ENCODE measurements at places on chromosomes 2 and 18.

- DNase-seq = peak; percentile 48
Measured at GRCh38 chr2:60560734-60561644, 7.5 kb upstream of the BCL11A start.

DNA sequence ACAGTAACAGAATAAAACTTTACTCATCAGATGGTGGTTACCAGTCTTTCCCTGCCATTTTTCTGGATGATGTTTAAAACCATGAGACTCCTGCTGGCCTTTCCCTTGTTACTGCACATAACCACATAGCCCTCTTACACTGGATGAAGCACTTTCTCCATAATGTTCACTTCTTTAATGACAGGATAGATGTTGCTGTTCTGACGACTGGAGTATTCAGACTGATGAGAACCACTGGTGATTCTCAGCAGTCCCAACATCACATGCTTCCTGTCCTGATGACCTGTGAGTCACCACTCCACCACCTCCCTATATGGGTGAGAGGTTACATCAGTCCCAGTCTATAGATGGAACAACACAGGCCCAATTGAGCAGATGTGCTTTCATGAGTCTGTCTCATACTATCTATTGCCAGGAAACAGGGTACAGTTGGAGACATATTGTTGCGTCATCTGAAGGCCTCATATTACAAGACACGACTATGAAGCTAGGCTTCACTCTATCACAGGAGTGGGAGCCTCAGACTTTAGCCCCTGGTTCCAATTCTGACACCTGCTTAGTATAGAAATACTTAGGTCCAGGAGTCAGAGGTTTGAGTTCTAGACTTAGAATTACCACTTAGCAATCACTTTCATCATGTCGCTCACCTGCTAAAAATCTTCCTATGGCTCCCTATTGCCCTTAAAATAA lies 145.7 kb upstream of the KLF7 start:
- DNase-seq = no peak

DNA sequence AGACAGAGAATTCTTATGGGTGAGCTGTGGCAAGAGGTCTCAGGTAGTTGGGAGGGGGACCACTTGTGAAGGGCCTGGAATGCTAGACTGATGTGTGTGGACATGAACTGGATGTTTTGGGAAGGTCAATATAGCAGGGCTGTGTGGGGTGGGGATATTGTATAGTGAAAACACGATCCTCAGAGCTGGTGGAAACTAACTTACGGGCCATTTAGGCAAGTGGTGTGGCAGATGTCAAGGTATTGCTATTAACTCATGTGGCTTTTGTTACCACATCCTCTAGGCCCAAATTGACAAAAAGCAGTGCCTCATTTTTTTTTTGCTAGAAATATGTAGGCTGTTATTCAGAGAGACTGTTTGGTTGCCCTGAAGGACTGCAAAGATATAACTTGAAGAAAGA lies 8.0 kb upstream of the GALNT1 start:
- DNase-seq = no peak

- DNase-seq = peak; percentile 59
Measured at GRCh38 chr18:49500201-49500921, 13.3 kb upstream of the C18orf32 start.

DNA sequence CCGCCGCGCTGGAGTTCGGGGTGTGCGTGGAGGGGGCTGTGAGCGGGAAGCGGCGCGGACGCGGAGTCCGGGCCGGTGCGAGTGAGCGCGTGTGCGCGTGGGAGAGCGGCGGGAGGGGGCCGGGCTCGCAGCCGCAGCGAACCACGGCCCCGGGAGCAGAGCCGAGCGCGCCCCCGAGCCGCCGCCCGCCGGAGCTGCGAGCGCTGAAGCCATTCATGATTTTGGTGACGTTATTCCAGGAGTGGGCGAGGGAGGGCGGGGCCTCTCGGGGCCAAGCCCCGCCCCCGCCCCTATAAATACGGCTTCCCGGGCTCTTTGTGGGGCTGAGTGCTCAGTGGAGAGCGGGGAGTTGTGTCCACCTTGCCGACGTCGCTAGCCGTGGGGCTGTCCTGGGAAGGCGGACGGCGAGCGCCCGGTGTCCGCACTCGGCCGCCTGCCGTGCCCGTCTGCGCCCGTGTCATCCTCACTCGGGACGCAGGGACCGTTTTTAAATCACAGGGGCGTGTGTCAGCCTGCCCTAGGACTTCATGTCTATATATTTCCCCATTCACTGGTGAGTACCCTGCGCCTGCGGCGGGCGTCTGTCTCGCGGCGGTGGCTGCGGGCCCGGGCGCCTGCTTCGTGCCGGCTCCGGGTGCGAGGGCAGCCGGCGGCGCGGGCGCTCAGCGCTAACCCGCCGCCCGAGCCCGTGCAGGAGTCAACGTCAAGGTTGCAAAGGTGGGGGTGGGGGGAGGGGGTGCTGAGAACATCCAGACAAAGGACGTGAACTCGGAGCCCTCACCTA lies at the start of gene LBH:
Gene LBH, plus strand, starts transcription at position 323 of the 784 bp plus-strand sequence. Its CDS starts 205 bp downstream, at position 528.
- peak; percentile 95 for DNase-seq

- no peak for DNase-seq
Measured at GRCh38 chr2:64201151-64201550, 56.9 kb upstream of the PELI1 start.

GRCh38 chr2:60385648-60386047 lies 167.8 kb downstream of the BCL11A start:
- DNase-seq = no peak

DNA sequence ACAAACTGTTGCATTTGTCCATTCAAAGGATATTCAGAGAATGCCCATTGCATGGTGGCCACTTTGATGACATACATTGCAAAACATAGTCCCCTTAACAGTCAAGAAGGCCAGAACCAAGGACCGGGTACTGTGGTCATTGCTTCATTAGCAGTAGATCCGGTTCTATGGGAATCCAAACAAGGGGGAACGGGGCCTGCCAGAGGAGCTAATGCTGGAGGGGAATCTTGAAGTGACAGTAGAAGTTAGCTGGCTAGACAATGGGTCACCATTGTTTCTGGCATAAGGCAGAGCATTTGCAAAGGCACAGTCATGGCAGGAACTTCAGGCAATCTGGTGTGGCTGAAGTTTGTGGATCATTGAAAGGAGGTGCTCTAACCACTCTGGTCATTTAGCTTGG lies 279.7 kb downstream of the SS18 start:
- no peak for DNase-seq

- DNase-seq = peak; percentile 26
Measured at GRCh38 chr2:159936471-159936870, 125.9 kb downstream of the PLA2R1 start.

DNA sequence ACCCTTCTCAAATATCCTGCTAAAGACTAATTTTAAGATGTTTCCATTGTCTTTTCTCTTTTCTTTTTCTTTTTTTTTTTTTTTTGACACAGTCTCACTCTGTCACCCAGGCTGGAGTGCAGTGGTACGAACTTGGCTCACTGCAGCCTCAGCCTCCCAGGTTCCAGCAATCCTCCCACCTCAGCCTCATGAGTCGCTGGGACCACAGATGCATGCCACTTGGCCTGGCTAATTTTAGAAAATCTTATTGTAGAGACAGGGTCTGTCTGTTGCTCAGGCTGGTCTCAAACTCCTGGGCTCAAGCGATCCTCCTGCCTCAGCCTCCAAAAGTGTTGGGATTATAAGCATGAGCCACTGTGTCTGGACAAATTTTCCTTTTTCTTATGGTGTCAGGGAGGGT lies 167.5 kb downstream of the MCFD2 start:
- DNase-seq = no peak

DNA sequence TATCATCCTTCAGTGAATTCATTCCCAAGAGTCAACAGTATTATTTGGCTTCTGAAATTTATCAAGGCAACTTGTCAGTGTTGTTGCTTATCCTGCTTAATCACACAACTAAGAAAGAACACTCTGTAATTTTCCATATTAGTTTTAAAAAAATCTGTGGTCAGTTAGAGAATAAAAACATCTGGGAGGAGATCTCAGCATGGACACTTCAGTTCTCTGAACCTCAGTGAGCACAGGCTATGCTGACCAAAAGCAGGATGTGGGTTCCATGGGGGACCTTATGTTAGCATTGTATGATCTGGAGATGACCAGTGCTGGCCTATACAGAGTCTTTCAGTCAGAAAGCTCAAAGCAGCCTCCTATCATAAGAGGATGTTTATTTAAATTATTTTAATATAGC lies 79.1 kb upstream of the KLHL14 start:
- no peak for DNase-seq

DNA sequence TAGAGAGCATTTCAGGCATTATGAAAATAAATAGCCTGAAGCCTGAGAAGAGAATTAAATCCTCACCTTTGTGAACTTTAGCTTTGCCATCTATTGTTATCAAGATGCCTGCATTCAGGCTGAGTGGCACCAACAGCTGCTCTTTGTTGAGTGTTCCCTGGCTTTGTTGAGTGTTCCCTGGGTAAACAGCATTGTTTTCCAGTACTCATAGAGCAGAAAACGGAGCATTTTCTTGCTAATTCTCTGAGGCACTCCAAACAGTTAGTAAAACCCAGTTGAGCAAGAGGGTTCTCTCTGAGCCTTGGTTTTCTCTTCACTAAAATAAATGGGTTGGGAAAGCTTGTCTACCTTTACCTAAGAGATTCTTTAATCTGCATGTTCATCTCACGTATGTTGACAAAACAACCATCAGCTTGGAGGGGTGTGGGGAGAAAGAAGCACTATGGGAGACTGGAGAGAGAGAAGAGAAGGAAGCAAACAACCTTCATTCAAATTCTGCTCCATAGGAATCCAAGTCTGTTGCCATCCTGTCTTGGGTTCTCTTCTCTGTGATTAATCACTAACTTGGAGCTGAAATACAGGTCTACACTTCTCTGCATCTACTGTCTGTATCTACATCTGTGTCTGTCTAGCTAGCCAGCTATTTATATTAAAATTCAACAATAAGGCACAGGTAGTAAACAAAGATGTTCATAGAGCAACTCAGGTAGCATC lies 567.0 kb upstream of the SOX11 start:
- peak; percentile 71 for DNase-seq

DNA sequence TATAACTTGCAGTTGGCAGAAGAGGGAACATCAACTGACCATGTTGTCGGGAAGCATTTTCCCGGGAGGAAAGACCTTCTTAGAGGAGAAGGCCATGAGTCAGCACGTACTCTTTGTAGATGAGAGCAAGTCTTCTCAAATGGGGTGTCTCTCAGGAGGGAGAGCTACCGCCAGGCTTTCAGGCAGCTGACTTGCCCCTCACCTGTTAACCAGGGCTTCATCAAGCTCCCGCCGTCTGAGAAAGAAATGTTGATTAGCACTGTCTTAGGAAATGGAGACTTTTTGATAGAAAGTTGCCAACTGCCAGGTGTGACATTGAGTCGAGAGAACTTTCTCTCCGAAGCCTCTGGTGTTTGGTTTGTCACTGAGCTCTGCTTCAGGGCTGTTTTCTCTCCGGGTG lies 196.1 kb downstream of the ZNF407 start:
- peak; percentile 18 for DNase-seq

GRCh38 chr2:77567723-77568122 lies 45.5 kb upstream of the LRRTM4 start:
- no peak for DNase-seq

- no peak for DNase-seq
Measured at GRCh38 chr2:219183151-219183772, 5.2 kb downstream of the RETREG2 start.

GRCh38 chr2:230758566-230759480 lies 46.2 kb downstream of the CAB39 start:
- DNase-seq = no peak

DNA sequence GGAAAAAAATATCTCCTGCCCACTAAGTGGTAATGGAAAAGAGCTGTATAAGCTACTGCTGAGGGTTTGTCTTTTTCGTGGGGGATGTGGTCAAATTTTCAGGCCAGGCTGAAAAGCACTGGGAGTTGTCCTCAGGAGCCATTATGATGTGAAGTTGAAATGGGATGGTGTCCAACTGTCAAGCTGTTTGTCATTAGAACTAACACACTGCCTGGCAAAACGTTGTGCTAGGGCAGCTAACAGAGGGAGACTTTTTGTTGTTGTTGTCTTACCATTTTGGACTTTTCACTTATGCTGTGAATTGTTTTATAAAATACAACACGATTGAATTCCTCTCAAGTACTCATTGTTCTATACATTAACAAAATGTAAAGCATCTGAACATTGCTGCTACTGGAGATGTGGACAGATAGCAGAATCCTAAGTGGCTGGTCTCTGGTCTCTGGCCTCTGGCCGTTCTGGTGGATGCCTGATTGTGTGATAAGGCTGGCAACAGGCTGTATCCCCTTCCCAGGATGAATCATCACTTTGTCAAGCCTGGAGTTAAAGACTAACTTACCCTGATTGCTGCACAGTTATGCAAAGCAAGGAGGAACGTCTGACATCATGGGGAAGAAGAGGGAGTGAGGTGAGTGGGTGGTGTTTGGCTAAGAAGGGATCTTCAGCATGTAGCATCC lies 2.3 kb downstream of the MYO1B start:
- peak; percentile 86 for DNase-seq

DNA sequence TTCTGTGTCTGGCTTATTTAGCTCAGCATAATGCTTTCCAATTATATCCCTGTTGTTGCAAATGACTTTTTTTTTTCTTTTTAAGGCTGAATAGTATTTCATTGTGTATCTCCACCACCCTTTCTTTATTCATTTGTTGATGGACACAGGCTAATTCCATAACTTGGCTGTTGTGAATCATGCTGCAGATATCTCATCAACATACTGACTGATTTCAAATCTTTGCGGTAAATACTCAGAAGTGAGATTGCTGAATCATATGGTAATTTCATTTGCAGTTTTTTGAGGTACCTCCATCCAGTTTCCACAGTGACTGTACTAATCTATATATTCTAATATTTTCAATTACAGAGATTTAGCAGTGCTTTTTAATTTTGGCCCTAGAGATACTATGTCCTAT lies 266.2 kb downstream of the TMX3 start:
- no peak for DNase-seq

DNA sequence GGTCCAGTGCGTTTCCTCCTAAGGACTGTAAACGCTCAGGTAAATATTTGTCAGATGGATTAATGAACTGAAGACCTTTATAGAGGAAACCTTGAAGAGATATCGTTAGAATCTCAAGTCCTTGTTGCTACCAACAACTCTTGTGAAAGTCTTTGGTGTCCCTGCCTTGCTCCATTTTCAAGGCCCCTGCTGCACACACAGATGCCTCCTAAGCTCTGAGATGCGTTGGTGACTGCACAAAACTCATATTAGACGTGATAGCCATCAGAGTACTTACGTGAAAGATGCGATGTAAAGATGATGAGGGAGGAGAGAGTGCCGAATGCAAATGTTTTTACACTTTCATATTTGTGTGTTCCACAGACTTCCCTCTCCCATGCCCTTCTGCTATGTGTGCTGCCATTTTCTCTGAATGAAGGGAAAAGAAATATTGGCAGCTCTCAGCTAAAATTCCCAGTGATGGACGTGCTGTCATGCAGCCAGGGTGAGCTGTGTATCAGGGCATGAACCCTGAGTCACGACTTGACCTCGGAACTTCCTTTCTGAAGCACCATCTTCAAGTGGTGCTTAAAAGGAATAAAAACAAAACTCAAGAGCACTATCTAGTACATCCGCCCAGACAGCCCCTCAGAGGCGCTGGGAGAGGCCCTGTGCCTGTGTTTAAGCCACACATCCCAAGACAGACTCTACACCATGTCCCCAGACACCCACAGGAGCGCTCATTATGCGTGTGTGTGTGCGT lies 117.4 kb downstream of the FAM210A start:
- DNase-seq = no peak

GRCh38 chr2:181546086-181546485 lies 88.9 kb downstream of the ITGA4 start:
- DNase-seq = no peak

GRCh38 chr2:133437492-133437891 lies 130.8 kb downstream of the NCKAP5 start:
- DNase-seq = no peak

GRCh38 chr2:95215018-95215612 lies 7.8 kb downstream of the ZNF892 start:
- DNase-seq = no peak
